ENCODE measurements at places on chromosomes 3 and 15.

DNA sequence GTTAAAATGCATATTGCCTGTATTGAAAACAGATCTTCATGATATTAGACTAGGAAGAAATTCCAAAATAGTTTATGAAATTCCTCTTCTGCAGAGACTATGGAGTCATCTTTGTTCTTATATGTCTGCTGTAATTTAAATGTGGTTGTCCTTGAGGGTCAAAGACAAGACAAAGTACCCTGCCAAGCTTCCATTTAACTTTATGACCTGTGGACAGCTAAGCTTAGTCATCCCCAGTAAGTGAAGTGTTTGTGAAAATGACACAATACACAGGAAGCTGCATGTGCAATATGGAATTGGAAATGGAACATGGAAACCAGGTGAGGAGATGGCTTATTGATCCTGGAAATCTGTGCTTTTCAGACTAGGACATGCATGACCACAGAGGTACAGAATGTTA is 68.5 kb upstream of the GBE1 start:
- H3K27me3 ChIP-seq: peaks cover 3% of the 10 kb centered on the region
- DNase-seq: no peak
- H3K36me3 ChIP-seq: no peaks in the 10 kb centered on the region
- no peaks in the 10 kb centered on the region for H3K4me1 ChIP-seq
- H3K27ac ChIP-seq: no peak overlapping the region

DNA sequence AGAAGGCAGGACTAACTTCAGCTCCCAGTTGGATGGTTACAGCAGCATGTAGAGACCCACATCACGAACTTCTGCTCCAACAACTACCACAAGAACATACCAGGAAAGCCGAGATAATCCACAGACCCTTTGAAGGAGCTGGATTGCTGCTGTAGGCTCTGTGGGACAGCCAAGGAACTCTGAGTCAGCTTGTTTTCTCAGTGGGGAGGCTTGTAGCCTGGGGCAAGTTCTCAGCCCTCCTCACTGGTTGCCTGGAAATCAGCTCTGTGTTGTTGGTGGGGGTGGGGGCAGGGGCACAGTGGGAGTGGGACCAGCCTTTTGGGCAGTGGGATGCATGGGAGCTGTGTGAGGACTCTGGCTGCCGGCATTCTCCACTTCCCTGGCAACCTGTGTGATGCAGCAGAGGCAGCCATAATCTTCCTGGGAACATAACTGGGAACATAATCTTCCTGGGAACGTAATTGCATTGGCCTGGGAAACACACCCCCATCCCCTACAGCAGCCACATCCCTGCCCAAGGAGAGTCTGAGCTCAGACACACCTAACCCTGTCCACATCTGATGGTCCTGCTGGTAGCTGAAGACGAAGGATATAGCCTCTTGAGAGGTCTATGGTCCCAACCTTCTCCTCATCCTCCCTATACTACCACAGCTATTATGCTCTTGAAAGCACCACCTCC is 153.1 kb downstream of the PEAK1 start:
- H3K4me1 ChIP-seq: no peaks in the 10 kb centered on the region
- H3K27me3 ChIP-seq: no peaks in the 10 kb centered on the region
- H3K36me3 ChIP-seq: peaks cover 25% of the 10 kb centered on the region
- no peak for DNase-seq
- H3K4me3 ChIP-seq: no peak overlapping the region

- peaks cover 6% of the 10 kb centered on the region for H3K27me3 ChIP-seq
- no peaks in the 10 kb centered on the region for H3K36me3 ChIP-seq
- no peak for DNase-seq
- no peak overlapping the region for H3K4me3 ChIP-seq
Measured at GRCh38 chr3:107387555-107387954, 10.3 kb downstream of the CCDC54 start.

GRCh38 chr3:25663347-25663868 is 1.3 kb downstream of the TOP2B start:
- H3K27ac ChIP-seq: peak overlapping the region; percentile 99
- peaks cover 47% of the 10 kb centered on the region for H3K4me1 ChIP-seq
- peak; percentile 74 for DNase-seq
- peak overlapping the region; percentile 100 for H3K4me3 ChIP-seq
- peaks cover 21% of the 10 kb centered on the region for H3K36me3 ChIP-seq
- H3K27me3 ChIP-seq: no peaks in the 10 kb centered on the region

DNA sequence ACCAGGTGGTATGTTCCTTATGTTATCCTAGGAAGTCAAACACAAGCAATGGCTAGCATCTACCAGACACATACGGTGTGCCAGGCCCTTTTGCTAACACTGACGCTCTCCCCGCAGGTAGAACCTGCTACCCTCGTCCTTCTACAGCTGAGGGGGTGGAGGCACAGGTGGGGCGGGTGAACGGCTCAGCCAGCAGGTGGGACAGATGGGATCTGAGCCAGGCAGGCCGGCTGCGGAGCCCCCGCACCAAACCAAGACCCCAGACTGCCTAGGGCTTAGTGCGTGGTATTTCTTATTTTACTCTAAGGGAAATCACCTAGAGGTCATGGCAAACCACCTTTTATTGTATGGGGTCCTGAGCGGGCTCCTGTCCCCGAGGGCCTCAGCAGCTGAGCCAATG is 53.9 kb upstream of the PCSK6 start:
- peaks cover 9% of the 10 kb centered on the region for H3K27me3 ChIP-seq
- no peaks in the 10 kb centered on the region for H3K4me1 ChIP-seq
- no peaks in the 10 kb centered on the region for H3K36me3 ChIP-seq
- no peak overlapping the region for H3K4me3 ChIP-seq

- no peak overlapping the region for H3K27ac ChIP-seq
- peaks cover 3% of the 10 kb centered on the region for H3K27me3 ChIP-seq
- no peak for DNase-seq
- H3K4me1 ChIP-seq: peaks cover 2% of the 10 kb centered on the region
- H3K36me3 ChIP-seq: no peaks in the 10 kb centered on the region
Measured at GRCh38 chr3:160049565-160049964, 60.9 kb downstream of the IL12A start.

- peaks cover 8% of the 10 kb centered on the region for H3K27me3 ChIP-seq
- H3K4me3 ChIP-seq: no peak overlapping the region
- no peaks in the 10 kb centered on the region for H3K4me1 ChIP-seq
- H3K36me3 ChIP-seq: no peaks in the 10 kb centered on the region
- H3K27ac ChIP-seq: no peak overlapping the region
Measured at GRCh38 chr15:82031871-82032270, 13.9 kb downstream of the MEX3B start.

DNA sequence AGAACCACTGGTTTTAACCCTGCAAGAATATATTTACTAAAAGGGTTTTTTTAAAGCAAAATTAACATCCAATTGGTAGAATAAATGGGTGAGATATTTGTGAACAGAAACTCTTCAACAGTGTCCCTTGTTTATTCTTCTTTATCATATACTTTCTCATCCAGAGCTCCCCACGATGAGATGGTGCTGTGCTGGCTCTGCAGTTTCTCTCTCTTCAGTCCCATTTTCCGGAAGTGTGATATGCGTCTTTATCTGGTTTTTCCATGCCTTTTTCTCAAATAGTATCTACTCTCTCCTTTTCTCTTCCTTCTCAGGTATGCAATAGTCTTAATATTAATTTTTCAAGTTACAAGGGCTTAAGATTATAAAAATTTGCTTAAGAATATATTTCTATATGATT is 1.5 kb downstream of the EAF2 start:
- peaks cover 31% of the 10 kb centered on the region for H3K36me3 ChIP-seq
- no peaks in the 10 kb centered on the region for H3K27me3 ChIP-seq
- peak overlapping the region; percentile 96 for H3K27ac ChIP-seq
- H3K4me1 ChIP-seq: peaks cover 34% of the 10 kb centered on the region

GRCh38 chr3:24363242-24363641 is 131.4 kb downstream of the THRB start:
- no peak overlapping the region for H3K4me3 ChIP-seq
- H3K27ac ChIP-seq: no peak overlapping the region
- no peak for DNase-seq

GRCh38 chr15:97955529-97955928 is 5.0 kb upstream of the ARRDC4 start:
- DNase-seq: no peak
- H3K4me3 ChIP-seq: no peak overlapping the region
- H3K4me1 ChIP-seq: peaks cover 12% of the 10 kb centered on the region
- H3K36me3 ChIP-seq: peaks cover 2% of the 10 kb centered on the region
- peaks cover 5% of the 10 kb centered on the region for H3K27me3 ChIP-seq
- no peak overlapping the region for H3K27ac ChIP-seq

- peak overlapping the region; percentile 86 for H3K27ac ChIP-seq
Measured at GRCh38 chr3:125054449-125055329, 1.1 kb downstream of the HEG1 start.

DNA sequence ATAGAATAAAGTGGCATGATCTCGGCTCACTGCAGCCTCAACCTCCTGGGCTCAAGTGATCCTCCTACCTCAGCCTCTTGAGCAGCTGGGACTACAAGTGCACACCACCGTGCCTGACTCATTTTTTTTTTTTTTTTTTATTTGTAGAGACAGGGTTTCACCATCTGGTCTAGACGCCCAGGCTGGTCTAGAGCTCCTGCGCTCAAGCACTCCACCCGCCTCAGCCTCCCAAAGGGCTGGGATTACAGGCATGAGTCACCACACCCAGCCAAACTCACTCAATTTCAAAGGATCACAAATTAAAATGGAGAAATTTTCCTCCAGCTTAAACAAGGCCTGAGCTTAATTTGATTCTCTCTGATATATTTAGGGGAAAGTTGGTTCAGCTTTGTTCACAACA is 27.3 kb upstream of the NMB start:
- peaks cover 19% of the 10 kb centered on the region for H3K4me1 ChIP-seq
- H3K4me3 ChIP-seq: no peak overlapping the region
- DNase-seq: no peak
- peaks cover 58% of the 10 kb centered on the region for H3K36me3 ChIP-seq
- H3K27me3 ChIP-seq: no peaks in the 10 kb centered on the region

- no peak for DNase-seq
- H3K27ac ChIP-seq: no peak overlapping the region
- no peaks in the 10 kb centered on the region for H3K4me1 ChIP-seq
- H3K27me3 ChIP-seq: peaks cover 2% of the 10 kb centered on the region
- no peak overlapping the region for H3K4me3 ChIP-seq
- no peaks in the 10 kb centered on the region for H3K36me3 ChIP-seq
Measured at GRCh38 chr15:80474224-80475215, 70.3 kb downstream of the ARNT2 start.

DNA sequence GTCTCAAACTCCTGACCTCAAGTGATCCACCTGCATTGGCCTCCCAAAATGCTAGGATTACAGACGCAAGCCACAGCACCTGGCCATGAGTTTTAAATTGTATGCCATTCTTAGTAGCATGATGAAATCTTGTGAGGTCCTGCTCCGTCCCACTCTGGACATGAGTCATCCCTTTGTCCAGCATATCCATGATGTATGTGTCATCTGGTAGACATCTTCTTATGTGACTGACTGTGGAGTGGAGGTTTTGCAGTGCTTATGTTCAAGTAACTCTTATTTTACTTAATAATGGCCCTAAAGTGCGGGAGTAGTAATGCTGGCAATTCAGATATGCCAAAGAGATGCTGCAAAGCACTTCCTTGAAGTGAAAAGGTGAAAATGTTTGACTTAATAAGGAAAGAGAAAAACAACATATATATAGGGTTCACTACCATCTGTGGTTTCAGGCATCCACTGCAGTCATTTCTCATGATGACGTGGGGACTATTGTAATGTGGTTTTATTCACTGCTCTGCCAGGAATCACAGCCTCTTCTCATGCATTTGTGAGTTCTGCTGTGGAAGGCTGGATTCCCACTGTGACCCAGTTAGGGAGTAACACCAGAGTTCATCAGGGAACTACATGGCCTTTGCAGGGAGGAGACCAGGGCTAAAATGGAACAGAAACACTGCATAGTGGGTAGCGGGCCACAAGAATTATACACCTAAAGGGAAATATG is 204.6 kb upstream of the STRIT1 start:
- DNase-seq: no peak
- no peaks in the 10 kb centered on the region for H3K27me3 ChIP-seq
- H3K36me3 ChIP-seq: no peaks in the 10 kb centered on the region
- H3K4me1 ChIP-seq: peaks cover 7% of the 10 kb centered on the region
- no peak overlapping the region for H3K27ac ChIP-seq
- H3K4me3 ChIP-seq: no peak overlapping the region

GRCh38 chr15:67179411-67179995 is 75.0 kb downstream of the AAGAB start:
- H3K27ac ChIP-seq: peak overlapping the region; percentile 73
- peaks cover 53% of the 10 kb centered on the region for H3K36me3 ChIP-seq
- H3K27me3 ChIP-seq: no peaks in the 10 kb centered on the region
- no peak for DNase-seq

DNA sequence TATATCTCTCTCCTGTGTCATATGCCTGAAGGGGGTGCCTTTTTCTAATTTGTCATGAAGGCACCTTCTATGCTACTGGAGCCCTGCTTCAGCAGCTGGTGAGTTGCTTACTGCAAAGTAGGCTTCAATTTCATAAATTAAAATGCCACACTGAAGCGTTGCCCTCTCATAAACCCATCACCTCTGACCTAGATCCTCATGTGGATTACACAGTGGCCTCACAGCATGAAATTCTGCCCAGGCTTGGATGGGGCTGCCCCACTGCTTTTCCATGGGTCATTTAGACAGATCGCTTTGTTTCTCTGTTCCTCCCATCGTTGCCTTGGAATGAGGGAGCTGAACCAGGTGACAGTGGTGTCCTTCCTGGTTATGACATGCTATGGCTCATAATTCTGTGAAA is 131.2 kb downstream of the RPL22L1 start:
- H3K27ac ChIP-seq: no peak overlapping the region
- H3K36me3 ChIP-seq: no peaks in the 10 kb centered on the region
- H3K4me3 ChIP-seq: no peak overlapping the region
- no peak for DNase-seq
- H3K27me3 ChIP-seq: peaks cover 10% of the 10 kb centered on the region

DNA sequence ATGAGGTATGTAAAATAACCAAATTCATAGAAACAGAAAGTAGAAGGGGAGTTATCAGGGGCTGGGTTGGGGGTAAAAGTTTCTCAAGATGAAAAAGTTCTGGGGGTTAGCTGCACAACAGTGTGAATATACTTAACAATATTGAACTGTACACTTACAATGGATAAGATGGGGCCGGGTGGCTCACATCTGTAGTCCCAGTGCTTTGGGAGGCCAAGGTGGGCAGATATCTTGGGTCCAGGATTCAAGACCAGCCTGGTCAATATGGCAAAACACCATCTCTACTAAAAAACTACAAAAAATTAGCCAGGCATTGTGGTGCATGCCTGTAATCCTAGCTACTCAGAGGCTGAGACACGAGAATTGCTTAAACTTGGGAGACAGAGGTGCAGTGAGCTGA is 274.3 kb downstream of the TJP1 start:
- H3K4me1 ChIP-seq: no peaks in the 10 kb centered on the region
- H3K27me3 ChIP-seq: peaks cover 4% of the 10 kb centered on the region
- no peaks in the 10 kb centered on the region for H3K36me3 ChIP-seq
- no peak overlapping the region for H3K27ac ChIP-seq

DNA sequence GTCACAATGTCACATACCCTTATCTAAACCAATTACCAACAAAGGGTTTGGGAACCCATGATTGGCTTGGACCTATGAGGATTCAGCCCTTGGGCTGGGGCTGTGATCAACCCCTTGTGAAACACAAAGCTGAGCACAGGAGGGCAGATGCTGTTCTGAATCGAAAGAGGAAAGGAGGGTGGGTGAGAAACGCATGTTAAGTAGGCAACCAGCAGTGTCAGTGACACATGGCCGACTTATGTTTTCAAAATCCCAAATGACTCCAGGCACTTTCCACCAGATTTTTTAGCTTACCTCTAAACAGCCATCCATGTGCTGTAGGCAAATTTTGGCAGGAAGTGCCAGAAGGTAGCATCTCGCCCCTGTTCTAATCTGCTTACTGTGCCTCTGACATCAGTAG is 34.1 kb upstream of the KLHL25 start:
- H3K4me1 ChIP-seq: no peaks in the 10 kb centered on the region
- no peak for DNase-seq
- no peak overlapping the region for H3K27ac ChIP-seq
- peaks cover 5% of the 10 kb centered on the region for H3K27me3 ChIP-seq
